ENCODE measurements at places on chromosomes 12 and 14. TPM values are rescaled to one million over a fixed set of nuclear protein-coding genes. Genes with fewer than 3 reads are reported as not detected.

Gene IL31
- total RNA-seq = not detected

Gene FAM216A
- 8.6 TPM for total RNA-seq

Gene GCN1
- total RNA-seq = 30.3 TPM

Gene AVPR1A
- total RNA-seq = 6.6 TPM

DNA sequence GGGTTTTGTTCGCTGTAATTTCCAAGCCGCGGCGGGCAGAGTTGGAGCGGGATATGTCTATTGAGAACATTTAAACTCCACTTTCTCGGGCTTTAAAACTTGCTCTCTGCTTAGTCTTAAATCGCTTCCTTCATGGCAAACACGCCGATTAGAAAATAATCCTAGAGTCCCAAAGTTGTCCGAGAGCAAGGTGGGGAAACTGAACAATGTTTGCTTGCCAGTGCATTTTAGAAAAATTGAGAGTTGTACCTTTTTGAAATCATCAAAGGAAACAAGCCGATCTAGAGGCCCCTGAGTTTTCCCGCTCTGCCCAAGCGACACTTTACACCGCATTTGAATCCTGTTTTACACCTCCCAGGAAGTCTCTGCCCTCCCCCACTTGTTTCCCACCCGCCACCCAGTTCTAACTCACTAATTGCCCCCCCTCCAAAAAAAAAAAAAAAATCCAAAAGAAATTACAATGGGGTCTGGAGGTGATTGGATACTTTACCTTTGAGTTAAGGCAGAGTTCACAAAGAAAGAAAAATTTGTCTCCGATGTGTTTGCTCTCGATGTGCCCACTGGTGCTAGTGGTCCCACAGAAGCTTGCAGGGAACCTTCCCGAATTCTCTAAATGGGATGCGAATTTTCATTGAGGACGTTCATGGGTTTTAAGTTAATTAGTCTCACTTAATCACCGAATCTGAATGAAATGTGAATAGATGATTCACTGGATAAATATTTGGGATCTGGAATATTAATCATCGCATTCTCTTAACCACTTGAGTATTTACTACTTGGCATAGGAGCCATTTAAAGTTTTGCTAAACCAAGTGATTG lies 2.3 kb downstream of the HMGA2 start:
- H3K4me1 ChIP-seq = peaks cover 37% of the 10 kb centered on the region
- H3K36me3 ChIP-seq = no peaks in the 10 kb centered on the region
- H3K27ac ChIP-seq = no peak overlapping the region
- H3K4me3 ChIP-seq = peak overlapping the region; percentile 54
- no peak for DNase-seq

DNA sequence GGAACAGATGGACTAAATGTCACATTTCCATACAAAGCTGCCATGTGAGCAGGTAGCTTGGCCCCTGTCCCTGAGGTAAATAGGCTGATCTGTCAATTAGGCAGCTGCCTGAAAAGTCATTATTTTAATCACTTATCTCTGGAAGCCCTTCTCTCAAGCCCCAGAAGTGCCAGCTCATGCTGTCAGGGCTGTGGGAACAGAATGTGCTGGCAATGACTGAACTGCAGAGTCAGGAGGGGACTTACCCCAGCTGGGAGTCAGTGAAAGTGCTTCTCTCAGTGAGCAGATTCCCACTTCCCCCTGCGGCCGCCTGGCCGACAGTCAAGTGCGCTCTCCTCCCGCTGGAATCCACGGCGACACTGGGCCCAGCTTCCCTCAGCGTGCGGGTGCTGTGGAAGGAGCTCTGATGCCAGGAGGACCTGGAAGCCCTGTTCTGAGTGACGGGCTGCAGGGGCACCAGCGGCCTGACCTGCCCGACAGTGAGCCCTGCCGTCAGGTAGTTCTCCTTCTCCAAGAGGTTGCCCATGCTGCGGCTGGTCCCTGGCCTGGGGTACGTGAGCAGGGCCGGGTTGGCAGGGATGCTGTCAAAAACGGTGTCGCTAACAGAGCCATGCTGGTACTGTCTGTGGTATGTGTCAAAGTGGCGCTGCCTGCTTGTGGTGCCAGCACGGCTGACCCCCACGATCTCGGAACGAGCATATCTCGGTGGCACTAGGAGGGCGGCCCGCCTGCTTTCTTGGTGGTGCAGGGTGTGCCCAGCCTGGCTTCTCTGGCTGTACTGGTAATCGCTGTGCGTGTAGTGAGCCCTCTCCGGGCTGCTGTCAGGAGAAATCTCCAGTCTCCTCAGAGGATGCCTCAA lies 18.7 kb downstream of the PKP2 start:
- no peak for DNase-seq
- H3K36me3 ChIP-seq = no peaks in the 10 kb centered on the region
- no peak overlapping the region for H3K4me3 ChIP-seq
- H3K27ac ChIP-seq = no peak overlapping the region
- no peaks in the 10 kb centered on the region for H3K27me3 ChIP-seq

GRCh38 chr12:21526053-21526452 lies at the start of gene SPX:
SPX (plus strand) TSS chr12:21526296; CDS start chr12:21526473, 177 bp downstream.
- H3K27me3 ChIP-seq = no peaks in the 10 kb centered on the region
- peaks cover 18% of the 10 kb centered on the region for H3K4me1 ChIP-seq
- no peaks in the 10 kb centered on the region for H3K36me3 ChIP-seq
- no peak for DNase-seq

DNA sequence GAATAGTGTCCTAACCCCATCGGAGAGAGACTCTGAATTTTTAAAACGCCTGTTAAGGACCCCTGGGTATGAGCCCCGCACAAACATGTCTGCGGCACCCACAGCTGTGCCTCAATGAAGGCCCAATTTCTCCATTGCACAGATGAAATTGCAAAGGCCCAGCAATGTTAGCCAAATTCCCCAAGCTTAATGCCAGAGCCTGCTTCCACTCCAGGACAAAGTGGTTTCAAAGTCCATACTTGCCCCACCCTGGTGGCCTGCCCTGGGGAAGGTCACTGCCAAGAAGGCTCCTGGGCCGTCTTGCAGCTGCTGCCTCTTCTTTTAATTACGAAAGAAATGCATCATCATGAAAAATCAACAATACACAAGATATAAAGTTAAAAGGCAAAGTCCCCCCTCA lies 1179.7 kb downstream of the VRK1 start:
- H3K27me3 ChIP-seq = no peaks in the 10 kb centered on the region
- H3K27ac ChIP-seq = peak overlapping the region; percentile 83
- H3K4me3 ChIP-seq = peak overlapping the region; percentile 48
- no peaks in the 10 kb centered on the region for H3K36me3 ChIP-seq

Measured in sigmoid colon (tissue), 7 donors.